ENCODE measurements at places on chromosomes 2 and 18.

DNA sequence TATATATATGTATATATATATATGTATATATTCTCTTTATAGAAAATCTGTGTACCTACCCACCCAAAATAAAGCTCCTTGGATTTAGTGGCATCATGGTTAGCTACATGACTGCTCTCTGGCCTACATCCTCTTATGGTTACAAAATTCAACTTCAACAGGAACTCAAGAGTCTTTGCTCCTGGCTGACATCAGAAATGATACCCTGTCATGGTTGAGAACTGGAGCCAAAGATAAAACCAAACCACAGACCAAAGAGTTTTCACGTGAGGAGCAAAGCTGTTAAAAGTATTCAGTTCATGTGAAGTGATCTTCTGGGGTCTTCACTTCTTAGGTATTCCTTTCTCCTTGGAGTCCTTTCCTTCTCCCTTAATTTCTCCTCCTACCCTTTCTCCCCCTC lies 476.3 kb downstream of the SOX11 start:
- no peak for DNase-seq

- no peak for DNase-seq
Measured at GRCh38 chr18:3886575-3887322, 436.8 kb downstream of the TGIF1 start.

- DNase-seq = no peak
Measured at GRCh38 chr2:34998741-34999140, 1356.8 kb upstream of the CRIM1 start.

DNA sequence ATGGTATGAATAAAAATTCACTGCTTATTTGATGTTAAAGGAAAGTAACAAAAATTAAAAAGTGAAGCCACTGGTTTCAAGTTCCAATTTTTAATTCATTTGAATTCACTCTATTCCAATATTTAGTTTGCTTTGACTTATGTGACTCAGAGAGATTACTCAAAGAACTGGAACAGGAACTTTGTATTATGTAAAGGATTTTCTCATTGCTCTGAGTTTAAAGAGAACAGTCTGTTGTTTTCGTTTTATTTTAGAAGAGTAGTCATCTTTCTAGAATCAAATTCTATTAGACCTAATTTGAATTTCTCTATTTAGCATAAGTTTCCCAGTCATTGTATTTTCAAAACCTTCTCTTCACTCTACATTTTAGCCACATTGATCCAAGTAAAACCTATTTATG lies 300.1 kb upstream of the SLC8A1 start:
- DNase-seq = no peak

- DNase-seq = peak; percentile 63
Measured at GRCh38 chr2:36697424-36698066, 1.0 kb downstream of the VIT start.

- no peak for DNase-seq
Measured at GRCh38 chr2:14304326-14304725, 328.2 kb upstream of the LRATD1 start.

DNA sequence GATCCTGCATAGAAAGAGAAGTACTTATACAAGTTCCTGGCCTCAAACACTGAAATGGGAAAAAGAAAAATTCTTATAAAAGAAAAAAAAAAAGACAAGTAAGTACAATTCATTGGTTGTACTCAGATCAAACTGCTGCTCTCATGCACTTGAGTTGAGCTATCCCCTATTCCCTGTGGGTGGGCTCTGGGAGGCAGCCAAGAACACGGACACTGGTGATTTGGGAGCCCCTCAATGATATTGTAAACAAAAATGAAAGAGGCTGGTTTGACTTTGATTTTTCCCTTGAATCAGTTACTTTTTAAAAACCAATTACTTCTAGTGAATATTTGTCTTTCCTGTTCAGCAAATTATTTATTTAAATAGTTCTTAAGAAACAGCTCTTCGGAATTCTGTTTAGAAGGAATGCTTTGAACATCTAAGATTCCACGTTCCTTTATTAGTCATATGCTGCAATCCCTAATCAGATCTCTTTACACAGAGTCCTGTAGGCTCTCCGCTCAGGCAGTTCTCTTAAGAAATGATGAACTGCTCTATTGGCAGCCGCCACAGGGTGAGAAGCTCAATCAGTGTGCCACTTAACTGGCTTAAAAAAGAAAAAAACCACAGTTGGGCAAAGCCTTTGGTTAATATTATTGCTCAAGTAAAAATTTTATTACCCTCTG lies 225.1 kb downstream of the TMEM182 start:
- no peak for DNase-seq

- DNase-seq = no peak
Measured at GRCh38 chr2:108449410-108450130, 564 bp downstream of the GCC2 start.

DNA sequence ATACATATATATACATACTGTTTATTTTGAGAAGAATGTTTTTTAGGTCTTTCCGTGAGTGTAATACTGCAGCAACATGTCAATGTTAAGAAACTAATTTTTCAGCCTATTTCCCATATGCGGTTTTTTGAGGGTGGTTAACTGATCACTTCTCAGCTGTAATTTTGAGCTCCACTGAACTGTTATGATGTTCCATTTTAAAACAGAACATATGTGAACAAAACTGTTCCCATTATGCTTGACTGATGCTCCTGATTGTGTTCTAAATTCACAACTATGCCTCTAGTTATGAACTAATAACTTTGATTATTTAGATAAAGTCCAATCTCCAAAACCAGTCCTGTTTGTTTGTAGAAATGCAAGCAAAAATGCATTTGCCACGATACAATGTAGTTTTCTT lies 511.2 kb upstream of the FSIP2 start:
- DNase-seq = no peak

Data from dermis microvascular lymphatic vessel endothelial cell (primary cell).